ENCODE measurements at places on chromosomes 5 and 9.

GRCh38 chr9:89919171-89919681 is 314.4 kb downstream of the GADD45G start:
- DNase-seq = no peak

DNA sequence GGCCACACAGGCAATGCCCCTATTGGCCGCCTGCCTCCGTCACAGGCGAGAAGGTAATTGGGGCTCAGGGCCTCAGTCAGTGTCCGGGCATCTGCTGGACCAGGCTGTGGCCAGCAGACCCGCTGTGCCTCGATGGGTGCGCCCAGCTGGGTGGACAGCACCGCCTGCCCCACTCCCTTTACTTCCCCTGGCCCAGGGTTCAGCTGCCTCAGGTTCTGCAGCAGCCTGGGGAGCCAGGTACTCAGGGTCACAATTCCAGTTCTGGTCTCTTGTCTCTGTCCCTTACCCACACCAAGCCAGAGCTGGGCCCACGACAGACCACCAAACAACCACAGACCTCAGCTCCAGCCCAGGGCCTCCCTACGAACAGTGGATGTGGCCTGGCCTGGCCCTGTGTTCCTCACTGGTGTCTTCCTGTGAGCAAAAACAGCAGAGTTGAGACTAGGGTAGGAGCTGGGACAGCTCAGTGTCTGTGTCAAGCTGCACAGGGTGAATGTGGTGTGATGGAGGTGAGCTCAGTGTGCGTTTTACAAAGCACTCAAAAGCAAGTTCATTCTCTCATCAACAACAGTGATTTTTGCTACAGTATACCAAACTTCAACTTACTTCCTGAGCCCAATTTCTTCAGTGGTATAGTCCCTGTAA is 33.4 kb upstream of the SUSD3 start:
- DNase-seq = no peak

GRCh38 chr9:97908705-97909104 is 13.6 kb downstream of the TRMO start:
- no peak for DNase-seq

DNA sequence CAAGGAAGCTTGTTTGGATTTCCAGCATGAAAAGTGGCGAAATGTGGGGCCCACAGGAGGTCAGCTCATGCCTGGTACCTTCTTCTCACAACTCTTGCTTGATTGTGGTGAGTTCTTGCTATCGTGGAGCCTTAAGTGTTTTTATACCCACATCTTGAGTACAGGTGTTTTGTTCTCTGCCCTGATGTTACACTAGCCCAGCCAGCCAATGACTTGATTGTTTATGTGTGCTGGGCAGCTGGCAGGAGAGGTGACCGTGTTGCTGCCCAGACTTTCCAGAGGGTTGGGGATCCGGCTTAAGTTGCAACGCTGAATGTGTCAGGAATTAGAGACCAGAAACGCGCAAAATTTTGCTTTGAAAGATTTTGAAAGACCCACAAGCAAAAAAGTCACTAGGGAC is 24.0 kb upstream of the TPPP start:
- no peak for DNase-seq

GRCh38 chr5:160450164-160450932 is 28.7 kb downstream of the PTTG1 start:
- peak; percentile 35 for DNase-seq

DNA sequence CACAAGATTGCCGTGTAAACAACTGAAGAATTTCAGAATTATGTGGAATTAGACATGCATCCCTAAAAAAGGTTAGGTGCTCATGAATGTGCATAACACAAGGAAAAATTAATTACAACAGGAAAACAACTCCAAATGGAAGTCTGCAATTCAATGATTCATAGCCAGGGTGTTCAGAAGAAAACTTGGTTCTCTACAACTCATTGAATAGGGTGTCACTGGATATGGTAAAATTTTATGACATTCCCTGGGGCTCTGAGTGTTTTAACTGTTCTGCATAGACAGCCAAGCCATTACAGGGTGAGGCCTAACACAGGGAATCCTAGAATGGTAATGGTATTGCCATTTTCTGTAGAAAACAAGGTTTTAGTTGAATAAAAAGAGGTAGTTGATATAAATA is 24.4 kb upstream of the ZSWIM6 start:
- no peak for DNase-seq

- DNase-seq = no peak
These were observed 59.8 kb upstream of the ADAMTS2 start for GRCh38 chr5:179405054-179405416.

DNA sequence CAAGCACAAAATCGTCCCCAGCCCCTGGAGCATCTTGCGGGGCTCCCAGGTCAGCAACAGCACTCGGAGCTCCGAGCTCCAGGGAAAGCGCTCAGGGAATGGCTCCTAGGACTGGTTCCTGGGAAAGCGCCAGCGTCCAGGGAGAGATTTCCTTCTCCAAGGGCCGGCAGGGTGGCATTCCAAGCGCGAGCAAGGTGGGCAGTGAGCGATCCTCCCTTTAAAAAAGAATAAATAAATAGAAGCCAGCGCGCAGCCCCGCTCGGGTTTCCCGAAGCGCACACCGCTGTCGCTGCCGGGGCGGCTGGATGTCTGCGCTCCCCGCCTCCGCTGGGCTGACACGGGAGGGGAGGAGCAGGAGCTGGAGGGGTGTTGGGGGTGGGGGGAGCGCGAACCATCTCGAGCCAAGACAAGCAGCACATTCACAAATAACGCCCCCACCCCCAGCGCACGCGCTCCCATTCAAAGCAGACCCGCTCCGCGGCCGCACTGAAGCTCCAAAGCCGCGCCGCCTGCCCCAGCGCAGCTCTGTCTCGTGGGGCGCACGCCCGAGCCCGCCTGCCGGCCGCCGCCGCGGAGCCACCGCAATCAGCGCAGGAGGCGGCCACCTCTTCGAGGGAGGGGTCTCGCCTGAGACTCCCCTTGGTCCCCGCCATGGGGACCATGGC is 327.4 kb downstream of the SH3GL2 start:
- no peak for DNase-seq

DNA sequence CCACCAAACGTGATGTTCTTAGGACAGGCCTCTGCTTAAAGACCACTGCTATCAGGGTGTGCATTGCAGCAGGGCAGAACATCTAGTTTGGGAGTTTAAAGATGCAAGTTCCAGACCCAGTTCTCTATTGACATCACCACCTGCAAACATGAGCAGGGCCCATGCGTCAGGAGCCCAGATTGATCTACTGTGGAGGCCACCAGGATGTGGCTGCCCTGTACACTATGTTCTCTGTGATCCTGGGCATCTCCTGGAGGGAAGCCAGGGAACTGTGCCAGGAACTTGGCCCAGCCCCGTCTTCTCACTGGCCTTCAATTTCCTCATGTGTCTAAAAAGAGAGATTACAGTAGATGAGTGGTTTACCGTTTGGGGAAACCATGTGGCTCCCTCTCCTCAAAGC is 87.1 kb downstream of the PDE6A start:
- peak; percentile 84 for DNase-seq

GRCh38 chr9:114283551-114284111 is 39.3 kb upstream of the ORM1 start:
- no peak for DNase-seq

DNA sequence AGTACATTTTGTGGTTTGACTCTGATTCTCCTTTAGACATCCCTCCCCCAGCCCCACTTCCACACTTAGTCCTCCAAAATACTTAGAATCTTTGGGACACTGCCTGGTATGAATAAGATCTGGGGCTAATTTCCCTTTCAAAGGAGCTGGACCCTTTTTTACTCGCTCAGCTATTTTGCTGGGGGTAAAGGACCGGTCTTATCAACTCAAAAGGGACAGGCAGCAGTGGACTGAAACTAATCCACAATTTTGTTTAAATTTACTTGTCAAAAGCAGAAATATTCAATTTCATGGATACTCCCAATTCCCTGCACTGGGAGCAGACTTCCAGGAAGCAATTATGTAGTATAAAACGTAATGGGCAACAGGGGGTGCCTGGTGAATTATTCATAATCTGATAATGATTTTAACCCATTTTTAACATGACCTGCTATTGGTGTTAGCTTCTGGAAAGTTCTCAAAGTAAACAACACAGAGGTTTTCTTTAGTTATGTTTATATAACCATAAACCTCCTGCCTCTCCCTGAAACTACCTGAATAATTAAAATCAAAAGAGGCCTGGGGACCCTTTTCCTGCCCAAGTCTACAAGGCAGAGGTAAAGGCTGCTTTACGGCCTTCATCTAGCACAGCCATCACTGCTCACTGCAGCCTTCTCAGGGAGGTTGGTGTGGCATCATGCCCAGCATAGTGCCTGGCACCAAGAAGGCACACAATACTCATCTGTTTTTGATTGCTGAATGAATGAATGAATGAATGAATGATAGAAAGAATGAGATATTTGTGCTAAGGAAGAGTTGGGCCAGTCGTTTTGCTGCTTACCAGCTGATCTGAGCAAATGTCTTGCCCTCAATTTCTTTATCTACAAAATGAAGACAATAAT is 44.2 kb upstream of the GNPDA1 start:
- no peak for DNase-seq

DNA sequence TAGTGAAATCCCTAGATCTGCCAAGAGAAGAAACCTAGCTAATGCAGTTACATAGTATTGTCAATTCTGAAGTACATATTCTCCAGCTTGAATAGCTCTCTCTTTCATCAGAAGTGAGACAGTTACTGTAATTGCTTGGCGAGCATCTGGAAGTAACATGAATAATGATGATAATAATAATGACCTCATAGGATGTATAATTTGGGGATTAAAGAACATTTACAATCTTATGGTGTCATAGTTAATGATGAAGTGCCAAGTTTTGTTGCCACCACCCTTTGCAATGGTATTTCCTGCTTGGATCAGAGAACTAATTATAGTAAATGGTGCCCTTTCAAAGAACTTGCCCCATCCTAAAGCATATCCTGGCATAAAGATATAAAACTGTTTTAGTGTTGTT is 201.4 kb downstream of the ADAMTSL1 start:
- peak; percentile 45 for DNase-seq

GRCh38 chr5:1054018-1054798 is 45.6 kb downstream of the NKD2 start:
- no peak for DNase-seq

- no peak for DNase-seq
These were observed 16.1 kb downstream of the KCNN2 start for GRCh38 chr5:114377946-114378345.

DNA sequence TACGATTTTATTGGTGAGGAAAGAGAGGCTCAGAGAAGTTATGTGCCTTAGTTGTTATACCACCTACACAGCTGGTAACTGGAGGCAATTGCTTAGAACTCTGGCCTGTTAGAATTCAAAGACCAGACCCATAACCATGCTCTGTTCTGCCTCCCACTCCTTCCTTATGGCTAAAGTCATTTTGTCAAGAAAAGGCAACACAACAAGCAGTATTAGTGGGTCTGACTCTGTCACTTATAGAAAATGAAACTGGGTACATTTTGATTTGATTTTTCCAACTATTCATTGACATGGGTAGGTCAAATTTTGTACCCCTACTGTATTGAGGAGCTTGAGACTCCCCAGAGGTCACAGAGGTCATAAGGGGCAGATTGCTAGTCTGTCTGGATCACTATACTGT is 44.5 kb upstream of the NR3C1 start:
- DNase-seq = no peak

GRCh38 chr5:54146916-54147315 is 163.5 kb downstream of the ARL15 start:
- no peak for DNase-seq

- DNase-seq = no peak
These were observed 148.5 kb upstream of the RPS23 start for GRCh38 chr5:82426464-82427154.

GRCh38 chr5:151855701-151856100 is 69.0 kb downstream of the GLRA1 start:
- DNase-seq = no peak

DNA sequence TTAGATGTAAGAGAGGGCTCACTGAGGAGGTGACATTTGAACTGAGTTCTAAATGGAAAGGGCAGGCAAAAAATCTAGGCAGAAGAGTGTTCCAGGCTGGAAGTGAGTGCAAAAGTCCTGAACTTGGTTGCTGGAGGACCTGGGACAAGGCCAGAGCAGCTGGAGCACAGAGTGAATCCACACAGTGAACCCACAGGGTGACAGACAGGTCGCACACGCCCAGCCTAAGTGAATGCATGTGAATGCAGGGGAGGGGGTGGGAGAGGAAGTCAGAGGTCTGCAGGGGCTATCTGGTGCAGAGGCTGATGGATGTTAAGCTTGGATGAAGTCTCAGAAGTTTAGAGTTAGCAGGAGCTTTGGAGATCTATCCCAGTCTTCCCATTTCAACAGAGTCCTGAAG is 556 bp upstream of the TTF1 start:
- DNase-seq = no peak

DNA sequence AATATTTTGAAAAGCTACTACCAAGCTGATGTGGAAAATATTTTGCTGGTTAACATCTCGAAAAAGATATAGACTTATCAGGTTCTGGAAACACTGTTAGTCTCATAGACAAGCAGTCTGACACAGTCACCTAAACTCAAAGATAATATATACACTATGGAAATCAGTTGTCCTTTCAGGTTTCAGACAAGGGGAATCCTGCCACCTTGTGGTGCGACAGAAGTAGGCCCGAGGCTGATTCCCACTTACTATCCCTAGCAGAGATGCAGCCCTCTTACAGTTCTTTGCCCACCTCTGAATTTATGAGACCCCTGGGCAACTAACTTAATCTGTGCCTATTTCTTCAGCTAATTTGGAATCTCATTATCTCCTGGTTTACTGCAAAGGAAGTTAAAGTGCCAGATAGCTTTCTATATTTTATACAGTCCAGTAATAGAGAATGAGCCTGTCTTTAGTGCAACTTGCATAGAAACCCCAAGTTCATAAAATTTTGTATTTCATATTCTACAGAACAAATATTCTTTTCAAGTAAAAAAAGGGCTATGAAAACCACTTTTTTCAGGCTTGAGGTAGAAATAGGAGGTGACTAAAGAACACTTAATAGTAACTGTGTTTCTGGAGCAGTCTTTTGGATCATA is 16.9 kb downstream of the RAD1 start:
- peak; percentile 65 for DNase-seq

DNA sequence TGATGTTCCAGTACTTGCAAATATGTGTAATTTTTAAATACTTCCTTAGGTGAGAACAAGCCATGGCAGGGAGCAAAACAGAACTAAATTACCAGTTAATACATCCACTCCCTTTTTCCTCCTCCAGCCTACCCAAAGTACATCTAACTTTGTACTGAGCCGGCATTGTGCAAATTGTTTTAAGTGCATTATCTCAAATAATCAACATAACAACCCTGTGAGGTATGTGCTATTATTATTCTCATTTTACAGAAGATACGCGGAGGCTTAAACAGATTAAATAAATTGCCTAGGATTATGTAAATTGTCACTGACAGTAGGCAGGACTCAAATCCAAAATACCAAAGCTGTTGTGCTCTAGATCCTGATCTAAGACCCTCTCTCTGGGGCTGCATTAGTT is 55.5 kb upstream of the KLF4 start:
- DNase-seq = no peak

All from fibroblast of gingiva (primary cell).